ENCODE measurements at places on chromosomes 1 and 21.

- DNase-seq = no peak
These were observed 13.2 kb upstream of the SEC16B start for GRCh38 chr1:177983077-177983476.

DNA sequence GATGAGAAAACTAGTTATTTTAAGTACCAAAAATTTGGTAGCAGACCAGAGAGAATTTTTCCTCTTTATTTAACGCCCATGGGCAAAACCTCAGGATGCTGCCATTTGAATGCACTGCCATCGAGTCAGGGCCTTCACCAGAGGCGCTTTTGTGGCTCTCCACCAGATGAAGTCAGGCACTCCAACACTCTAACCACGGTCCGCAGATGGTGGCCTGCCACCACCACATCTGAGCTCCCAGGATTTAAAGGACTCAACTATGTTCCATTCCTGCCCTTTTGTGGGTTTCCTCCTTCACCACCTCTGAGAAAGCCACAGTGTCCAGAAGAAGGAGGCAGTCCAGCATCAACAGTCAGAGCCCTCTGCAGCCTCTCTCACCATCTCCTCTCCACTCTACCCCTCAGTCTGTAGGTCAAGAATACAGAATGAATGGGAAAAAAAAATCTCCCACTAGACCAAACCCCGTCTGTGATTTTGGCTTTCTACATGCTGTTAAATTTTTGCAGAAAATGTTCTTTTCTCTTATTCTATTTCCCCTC, 647.4 kb downstream of the USP25 start:
- no peak for DNase-seq

DNA sequence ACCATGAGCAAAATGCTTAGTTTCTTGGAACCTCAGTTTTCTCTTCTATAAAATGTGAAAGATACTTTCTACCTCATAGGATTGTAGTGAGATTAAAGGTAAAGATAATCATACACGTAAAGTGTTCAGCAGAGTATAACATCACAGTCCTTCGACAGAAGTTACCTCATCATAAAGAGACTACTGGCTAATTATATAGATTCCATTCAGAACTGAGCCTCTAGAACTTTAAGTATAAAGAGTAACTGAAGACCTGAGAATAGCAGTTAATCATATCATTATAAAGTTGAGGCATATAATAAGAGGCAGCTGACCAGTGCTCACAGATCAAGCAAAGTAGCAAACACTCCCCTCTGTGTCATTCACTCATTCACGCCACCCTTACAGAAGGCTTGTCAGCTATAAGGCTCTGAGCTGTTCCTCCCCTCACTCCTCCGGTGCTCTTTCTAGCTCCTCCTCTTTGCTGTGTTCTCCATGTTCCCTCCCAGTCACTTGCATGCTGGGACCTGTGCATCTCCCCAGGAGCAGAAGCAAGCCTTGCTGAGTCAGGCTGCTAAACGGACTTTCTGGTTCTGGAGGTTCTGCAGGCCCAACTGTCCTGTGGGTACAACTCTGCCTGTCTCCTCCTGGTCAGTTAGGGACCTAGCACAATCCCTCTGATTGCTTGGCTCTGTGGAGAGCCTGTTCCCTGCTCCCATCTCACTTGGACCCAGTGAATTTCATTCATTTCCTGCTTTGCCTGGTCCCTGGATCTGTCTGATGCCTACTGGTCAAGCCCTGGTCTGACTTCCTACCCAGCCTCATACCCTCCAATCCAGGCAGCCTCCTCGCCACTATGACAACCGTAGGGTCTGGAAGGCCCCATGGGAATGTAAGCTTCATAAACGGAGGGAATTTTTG, 28.3 kb upstream of the LY9 start:
- no peak for DNase-seq

- DNase-seq = no peak
These were observed 13.1 kb downstream of the SLC19A1 start for GRCh38 chr21:45528981-45529784.

GRCh38 chr1:67721650-67722291, 36.8 kb downstream of the GADD45A start:
- DNase-seq = no peak
